ENCODE measurements at places on chromosomes 12 and 14. TPM values are rescaled to one million over a fixed set of nuclear protein-coding genes. Genes with fewer than 3 reads are reported as not detected.

- no peaks in the 10 kb centered on the region for H3K4me1 ChIP-seq
- no peaks in the 10 kb centered on the region for H3K36me3 ChIP-seq
- H3K27me3 ChIP-seq: no peaks in the 10 kb centered on the region
- H3K4me3 ChIP-seq: no peak overlapping the region
These were observed 541.2 kb downstream of the SNAPC1 start for GRCh38 chr14:62303437-62303836.

- H3K36me3 ChIP-seq: no peaks in the 10 kb centered on the region
- H3K27me3 ChIP-seq: no peaks in the 10 kb centered on the region
- no peak for DNase-seq
- peaks cover 27% of the 10 kb centered on the region for H3K4me1 ChIP-seq
- H3K27ac ChIP-seq: peak overlapping the region; percentile 91
These were observed 4.1 kb upstream of the MIA2 start for GRCh38 chr14:39229601-39230110.

- no peak overlapping the region for H3K27ac ChIP-seq
- H3K36me3 ChIP-seq: no peaks in the 10 kb centered on the region
- no peak for DNase-seq
- no peaks in the 10 kb centered on the region for H3K27me3 ChIP-seq
These were observed 92.1 kb upstream of the KRR1 start for GRCh38 chr12:75603475-75603874.

DNA sequence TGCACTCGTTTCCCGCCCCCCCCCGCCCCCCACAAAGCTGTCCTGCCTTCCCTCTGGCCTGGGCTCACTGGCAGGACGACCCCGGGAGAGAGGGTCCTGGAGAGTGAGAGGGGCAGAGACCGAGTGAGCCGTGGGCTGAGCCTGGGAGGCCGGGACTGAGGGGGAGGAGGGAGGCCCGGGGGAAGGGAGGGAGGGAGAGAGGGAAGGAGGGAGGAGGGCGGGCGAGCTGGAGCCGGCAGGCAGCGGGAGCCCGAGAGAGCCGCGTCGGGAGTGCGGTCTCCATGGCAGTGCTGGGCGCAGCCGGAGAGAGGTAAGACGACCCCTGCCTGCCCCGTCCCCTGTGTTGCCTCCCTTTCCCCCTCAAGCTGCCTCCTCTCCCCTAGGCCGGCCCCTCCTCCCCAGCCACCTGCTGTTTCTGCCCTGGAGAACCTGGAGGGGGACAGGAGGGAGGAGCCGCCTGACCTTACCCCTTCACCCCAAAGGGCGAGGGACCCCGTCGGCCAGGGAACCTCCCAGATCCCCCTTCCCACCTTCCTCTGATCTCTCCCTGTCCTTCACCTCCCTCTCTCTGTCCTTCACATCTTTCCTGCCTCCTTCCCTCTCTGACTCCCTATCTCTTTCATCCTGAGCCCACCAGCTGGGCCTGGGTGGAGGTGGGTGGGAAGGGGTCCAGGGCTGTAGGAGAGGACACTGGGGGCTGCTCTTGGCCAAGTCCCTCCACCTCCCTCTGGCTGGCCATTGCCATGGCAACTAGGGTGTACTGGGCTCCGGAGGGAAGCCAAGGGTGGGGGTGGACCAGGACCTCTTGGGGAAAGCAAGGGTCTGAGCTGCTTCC lies at the start of gene GPR162:
Gene GPR162 (plus strand): TSS at position 231 of the 835 bp plus-strand sequence. CDS start 2,078 bp downstream, outside the sequence.
- H3K27ac ChIP-seq: no peak within 1 kb of the TSS
- H3K4me1 ChIP-seq: peaks cover 14% of the 10 kb centered on the region
- H3K4me3 ChIP-seq: no peak within 1 kb of the TSS
- peaks cover 28% of the 10 kb centered on the region for H3K27me3 ChIP-seq
- no peaks in the 10 kb centered on the region for H3K36me3 ChIP-seq

DNA sequence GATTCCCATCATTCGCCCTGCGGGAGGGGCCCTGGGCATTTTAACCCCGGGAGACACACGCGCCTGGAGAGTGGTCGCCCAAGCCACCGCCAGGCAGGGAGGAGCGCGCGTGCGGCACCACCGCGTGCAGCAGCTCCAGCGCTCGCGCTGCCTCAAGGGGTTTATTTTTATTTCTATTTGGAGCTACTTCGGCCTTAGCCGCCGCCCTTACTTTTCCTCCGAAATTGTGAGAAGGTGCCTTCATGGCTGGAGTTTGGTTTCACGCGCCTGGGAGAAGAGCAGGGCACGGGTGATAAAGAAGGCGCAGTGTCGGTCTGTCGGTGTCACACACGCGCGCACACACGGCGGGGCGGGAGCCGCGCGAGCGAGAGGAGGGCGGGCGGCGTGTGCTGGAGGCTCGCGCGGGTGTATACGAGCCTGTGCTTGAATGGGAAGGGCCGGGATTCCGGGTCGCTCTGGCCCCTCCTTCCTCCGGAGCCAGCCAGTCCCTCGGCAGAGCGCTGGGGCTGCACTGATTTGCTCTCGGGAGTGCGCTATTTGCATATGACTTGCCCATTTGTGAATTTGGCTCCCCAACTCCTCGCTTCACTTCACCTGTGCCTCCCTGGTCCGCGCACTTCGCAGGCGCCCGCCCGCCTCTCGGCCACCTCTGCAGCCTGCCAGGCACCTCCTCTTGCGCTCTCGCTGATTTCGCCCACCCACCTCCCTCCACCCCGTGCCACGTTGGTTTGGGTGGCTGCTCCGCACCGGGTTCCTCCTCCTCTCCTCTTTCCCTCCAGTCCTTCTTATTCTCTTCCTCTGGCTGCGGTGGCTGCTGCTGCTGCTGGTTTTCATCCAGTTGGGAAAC lies 932.3 kb downstream of the DIO2 start:
- no peaks in the 10 kb centered on the region for H3K4me1 ChIP-seq
- H3K27me3 ChIP-seq: no peaks in the 10 kb centered on the region
- no peak overlapping the region for H3K27ac ChIP-seq

GRCh38 chr12:46131732-46132469 lies 136.9 kb downstream of the SLC38A1 start:
- no peaks in the 10 kb centered on the region for H3K4me1 ChIP-seq
- H3K4me3 ChIP-seq: no peak overlapping the region
- no peaks in the 10 kb centered on the region for H3K36me3 ChIP-seq
- H3K27me3 ChIP-seq: no peaks in the 10 kb centered on the region

DNA sequence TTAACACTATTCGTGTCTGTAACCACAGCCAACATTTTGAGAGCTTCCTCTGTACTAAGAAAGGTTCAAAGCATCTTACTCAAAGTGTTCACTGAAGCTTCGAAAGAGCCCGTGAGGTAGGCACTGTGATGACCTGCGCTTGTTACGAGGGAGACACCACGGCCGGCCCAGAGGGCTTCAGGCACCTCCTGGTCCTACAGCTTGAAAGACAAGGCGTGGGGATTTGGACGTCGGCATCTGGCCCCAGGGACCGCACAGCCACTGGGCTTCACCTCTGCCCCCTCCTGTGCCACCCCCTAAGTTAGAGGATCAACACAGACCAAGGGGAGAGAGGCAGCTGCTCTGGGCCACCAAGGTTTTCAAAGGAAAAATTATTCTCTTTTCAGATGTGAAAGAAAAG lies 75.6 kb downstream of the RIMBP2 start:
- DNase-seq: no peak
- no peaks in the 10 kb centered on the region for H3K4me1 ChIP-seq
- H3K36me3 ChIP-seq: no peaks in the 10 kb centered on the region
- H3K4me3 ChIP-seq: no peak overlapping the region
- H3K27me3 ChIP-seq: no peaks in the 10 kb centered on the region

- no peak for DNase-seq
- H3K4me1 ChIP-seq: peaks cover 18% of the 10 kb centered on the region
- H3K4me3 ChIP-seq: no peak overlapping the region
- no peaks in the 10 kb centered on the region for H3K36me3 ChIP-seq
- H3K27ac ChIP-seq: no peak overlapping the region
These were observed 4.0 kb downstream of the FAR2 start for GRCh38 chr12:29152981-29153630.

- no peaks in the 10 kb centered on the region for H3K36me3 ChIP-seq
- DNase-seq: no peak
- no peak overlapping the region for H3K4me3 ChIP-seq
These were observed 65.7 kb upstream of the CAPRIN2 start for GRCh38 chr12:30820406-30820946.

- no peak overlapping the region for H3K27ac ChIP-seq
- no peaks in the 10 kb centered on the region for H3K27me3 ChIP-seq
- no peak overlapping the region for H3K4me3 ChIP-seq
- DNase-seq: no peak
- H3K36me3 ChIP-seq: no peaks in the 10 kb centered on the region
- H3K4me1 ChIP-seq: no peaks in the 10 kb centered on the region
These were observed 88.4 kb downstream of the LIN7A start for GRCh38 chr12:80849337-80849736.

- DNase-seq: no peak
- no peaks in the 10 kb centered on the region for H3K4me1 ChIP-seq
- no peaks in the 10 kb centered on the region for H3K27me3 ChIP-seq
- no peak overlapping the region for H3K4me3 ChIP-seq
These were observed 46.9 kb downstream of the PAWR start for GRCh38 chr12:79643821-79644220.

DNA sequence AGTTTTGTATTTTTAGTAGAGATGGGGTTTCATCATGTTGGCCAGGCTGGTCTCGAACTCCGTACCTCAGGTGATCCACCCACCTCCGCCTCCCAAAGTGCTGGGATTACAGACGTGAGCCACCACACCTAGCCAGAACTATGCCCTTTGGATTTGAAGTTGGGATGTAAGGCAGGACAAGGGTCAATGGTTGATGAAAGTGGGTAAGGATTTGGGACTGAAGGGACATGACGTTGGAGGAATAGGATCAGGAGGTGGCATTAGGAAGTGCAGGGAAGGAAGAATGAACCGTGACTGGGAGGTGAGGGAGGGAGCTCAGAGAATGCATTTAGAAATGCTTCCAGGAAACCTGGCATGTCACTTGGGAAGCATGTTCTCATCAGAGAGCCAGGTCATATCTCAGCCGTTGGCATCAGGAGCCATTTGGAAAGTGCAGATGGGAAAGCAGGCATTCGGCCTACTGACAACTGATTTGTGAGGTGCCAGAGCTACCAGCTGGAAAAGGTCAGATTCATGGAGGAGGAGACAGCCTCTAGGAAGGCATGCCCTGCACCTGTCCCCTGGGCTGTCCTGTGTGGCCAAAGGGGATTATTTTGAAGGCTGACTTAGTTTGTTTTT lies 2.2 kb downstream of the CRADD start:
- H3K27me3 ChIP-seq: no peaks in the 10 kb centered on the region
- H3K27ac ChIP-seq: no peak overlapping the region
- no peaks in the 10 kb centered on the region for H3K36me3 ChIP-seq
- DNase-seq: no peak

GRCh38 chr12:2336409-2336829 lies 283.6 kb downstream of the CACNA1C start:
- peaks cover 9% of the 10 kb centered on the region for H3K4me1 ChIP-seq
- no peak for DNase-seq
- no peak overlapping the region for H3K27ac ChIP-seq

DNA sequence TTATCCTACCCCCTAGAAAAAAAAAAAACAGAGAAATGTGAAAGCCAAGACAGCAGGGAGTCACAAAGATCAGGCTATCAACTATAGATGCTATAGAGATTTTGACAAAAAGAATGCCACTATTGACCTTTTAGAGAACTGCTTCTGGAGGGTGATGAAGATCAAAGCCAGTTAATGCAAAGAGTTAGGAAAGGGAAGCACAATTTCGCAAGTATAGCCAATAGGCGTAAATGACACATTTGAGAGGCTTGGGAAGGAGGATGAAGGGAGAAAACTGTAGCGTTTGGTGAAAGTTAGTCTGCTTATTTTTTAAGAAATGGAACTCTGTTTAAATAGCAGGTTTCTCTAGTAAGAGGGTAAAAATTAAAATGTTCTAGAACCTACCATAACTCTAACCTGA lies 190.7 kb downstream of the DUSP6 start:
- no peaks in the 10 kb centered on the region for H3K27me3 ChIP-seq
- no peaks in the 10 kb centered on the region for H3K36me3 ChIP-seq
- no peak overlapping the region for H3K27ac ChIP-seq
- no peaks in the 10 kb centered on the region for H3K4me1 ChIP-seq

Gene PRIM1
- 10.4 TPM for total RNA-seq

Gene REC8
- 103 TPM for total RNA-seq

Gene DDX54
- total RNA-seq: 84.6 TPM

Gene BEGAIN
- total RNA-seq: 0.11 TPM

Gene CRIP1
- total RNA-seq: 334 TPM

Gene CLEC4D
- 1.7 TPM for total RNA-seq

Gene STON2
- 1.7 TPM for total RNA-seq

All from natural killer cell (primary cell).